ENCODE measurements at places on chromosomes 2 and 18.

DNA sequence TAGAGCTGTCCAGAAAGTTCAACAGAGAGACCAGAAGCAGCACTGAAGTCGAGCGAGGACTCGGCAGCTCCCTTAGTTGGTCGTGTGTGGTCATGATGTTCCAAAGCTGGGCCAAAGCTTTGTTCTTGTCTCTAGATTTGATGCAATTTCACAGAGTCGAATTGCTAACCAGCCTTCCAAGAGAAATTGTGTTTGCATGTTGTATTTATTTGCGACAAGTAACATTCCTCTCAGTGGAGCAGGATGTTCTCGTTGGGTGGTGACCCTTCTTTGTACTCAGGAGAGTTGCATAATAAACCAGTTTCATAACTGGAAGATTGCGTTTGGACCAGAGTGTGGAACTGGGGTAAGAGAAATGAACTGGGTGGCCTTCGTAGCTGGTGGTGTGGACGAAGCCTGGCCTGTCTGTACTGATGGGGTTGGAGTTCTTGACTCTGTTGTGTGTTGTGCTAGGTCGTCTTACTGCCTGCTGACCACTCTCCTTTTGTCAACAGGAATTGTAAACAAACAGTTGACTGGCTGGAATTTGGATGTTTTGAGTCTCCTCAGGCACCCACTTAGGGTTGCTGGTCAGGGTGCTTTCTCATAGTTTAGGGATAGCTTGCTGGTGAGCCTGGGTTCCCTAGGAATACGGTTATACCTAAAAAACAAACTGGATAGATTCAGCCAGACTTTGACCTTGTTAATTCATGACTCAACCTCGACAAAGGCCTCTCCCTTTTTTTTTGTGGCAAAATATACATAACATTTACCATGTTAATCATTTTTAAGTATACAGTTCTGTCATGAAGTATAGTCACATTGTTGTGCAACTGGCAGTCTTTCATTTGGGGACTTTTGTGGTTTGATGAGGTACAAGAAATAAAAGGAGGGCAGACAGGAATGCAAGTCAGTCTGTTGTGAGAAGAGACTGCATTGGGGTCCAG is 28.9 kb upstream of the TOGARAM2 start:
- DNase-seq: no peak

- no peak for DNase-seq
Measured at GRCh38 chr18:8375249-8375648, 234.0 kb upstream of the RAB12 start.

DNA sequence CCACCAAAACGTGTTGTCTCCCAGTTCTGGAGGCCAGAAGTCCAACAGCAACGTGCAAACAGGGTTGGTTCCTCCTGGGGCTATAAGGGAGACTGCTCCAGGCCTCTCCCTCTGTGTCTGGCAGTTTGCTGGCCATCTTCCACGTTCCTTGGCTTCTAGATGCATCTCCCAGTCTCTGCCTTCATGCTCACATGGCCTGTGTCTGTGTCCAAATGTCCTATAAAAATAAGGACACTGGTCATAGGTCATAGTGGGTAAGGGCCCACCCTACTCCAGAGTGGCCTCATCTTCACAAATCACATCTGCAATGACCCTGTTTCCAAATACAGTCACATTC is 69.4 kb upstream of the TAF1B start:
- no peak for DNase-seq

DNA sequence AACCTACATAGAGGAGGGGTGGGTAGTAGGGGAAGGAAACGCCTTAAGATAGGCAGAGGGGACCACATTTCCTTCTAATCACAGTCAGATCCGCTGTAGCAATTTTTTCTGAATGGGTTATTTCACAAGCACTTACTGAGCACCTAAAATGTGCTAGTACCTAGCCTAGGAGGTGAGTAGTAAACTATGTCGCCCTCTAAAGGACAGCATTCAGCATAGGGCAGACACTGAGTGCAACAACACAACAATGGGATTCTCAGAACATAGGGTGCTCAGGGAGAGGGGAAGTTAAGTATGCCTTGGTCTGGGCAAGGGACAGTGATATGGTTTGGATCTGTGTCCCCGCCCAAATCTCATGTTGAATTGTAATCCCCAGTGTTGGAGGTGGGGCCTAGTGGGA is 166.1 kb upstream of the RAB6C start:
- no peak for DNase-seq

DNA sequence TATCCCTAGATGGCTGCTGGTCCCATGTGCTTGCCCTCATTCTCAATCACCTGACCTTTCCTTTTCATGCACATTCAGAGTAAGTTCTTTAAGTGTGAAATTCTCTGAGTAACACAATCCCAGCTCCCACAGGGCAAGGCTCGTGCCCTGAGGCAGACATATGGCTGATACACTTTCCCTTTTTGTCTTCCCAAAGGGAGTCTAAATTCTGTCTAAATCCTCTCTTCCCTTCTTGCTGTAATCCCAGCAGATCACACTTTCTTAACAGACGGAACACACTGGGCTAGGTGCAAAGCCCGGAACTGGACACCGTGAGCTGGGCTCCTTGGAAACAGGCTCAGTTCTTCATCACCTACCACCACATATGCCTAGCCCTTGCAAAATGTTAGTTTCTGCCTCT is 147.6 kb downstream of the GALNT14 start:
- DNase-seq: no peak

DNA sequence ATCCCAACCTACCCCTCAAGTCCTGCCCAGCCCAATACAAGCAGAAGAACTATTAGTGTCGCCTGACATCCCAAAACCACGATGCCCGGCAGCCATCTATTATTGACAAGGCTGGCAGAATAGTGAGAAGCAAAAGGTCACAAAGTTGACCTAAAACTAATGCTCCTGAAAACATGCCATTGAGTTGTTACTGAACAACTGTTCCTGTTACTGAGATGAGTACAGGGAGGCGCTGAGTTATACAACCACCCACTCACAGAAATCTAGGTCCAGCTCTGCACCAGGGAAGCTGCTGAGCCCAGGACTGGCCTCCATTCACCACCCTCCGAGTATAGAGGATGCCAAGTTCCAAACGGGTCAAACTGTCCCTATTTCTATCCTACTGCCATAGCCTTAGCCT is 180.0 kb upstream of the ACAA2 start:
- DNase-seq: no peak

GRCh38 chr2:217800433-217801114 is 202.2 kb downstream of the TNS1 start:
- no peak for DNase-seq

DNA sequence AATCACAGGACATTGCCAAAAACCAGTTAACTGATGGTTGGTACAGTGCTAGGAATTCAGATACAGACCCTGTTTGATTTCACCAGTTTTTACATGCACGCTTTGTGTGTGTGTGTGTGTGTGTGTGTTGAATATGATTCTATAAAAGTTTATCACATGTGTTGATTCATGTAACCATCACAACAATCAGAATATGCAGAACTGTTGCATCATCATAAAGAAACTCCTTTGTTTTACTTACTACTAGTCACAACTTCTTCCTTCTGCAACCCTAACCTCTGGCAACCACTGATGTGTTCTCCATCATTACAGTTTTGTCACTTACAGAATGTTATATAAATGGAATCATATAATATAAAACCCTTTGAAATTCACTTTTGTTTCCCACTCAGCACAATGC is 144.8 kb upstream of the CYP26B1 start:
- DNase-seq: no peak

- DNase-seq: no peak
Measured at GRCh38 chr2:151271824-151272223, 10.2 kb upstream of the RBM43 start.
